ENCODE measurements at places on chromosomes 1 and 21.

GRCh38 chr1:182624577-182624976, 20.4 kb upstream of the RGS16 start:
- no peak for DNase-seq

DNA sequence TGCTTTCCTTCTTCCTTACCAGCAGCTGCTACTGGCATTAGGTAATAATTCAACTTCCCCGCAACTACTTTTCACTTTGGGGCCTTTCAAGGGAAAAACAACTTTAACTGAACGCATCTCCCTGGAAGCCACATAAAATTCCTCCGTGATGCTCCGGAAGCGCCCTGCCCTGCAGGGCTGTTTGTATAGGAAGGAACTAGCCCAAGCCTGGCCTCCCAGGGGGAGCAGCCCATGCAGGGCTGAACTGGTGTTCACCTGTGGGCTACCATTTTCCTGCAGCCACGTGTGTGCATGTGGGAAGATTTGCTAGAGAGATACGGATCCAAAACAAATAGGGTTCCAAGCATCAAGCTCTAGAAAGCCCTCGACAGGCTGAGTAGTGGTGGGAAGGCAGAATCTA, 14.4 kb downstream of the CLDN14 start:
- no peak for DNase-seq

DNA sequence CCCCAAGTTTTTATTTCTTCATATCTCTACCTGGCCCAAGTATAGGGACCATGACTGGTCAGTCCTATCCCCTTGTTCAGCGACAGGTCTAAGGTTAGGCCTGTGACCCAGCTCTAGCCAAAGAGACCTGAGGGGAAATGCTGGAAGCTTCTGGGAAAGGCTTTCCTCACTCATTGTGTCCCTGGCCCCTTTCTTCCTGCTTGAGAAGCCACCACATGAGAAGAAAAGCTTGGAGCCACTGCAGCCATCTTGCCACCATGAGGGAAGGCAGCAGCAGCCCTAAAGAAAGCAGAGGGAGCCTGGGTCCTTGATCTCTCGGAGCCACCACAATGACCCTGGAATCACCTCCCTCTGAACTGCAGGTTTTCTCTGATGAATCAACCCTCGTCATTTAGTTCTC, 43.4 kb downstream of the ATF3 start:
- no peak for DNase-seq

GRCh38 chr1:54498383-54499096, 49.5 kb upstream of the ACOT11 start:
- DNase-seq = no peak

GRCh38 chr21:40140675-40141074, 273.4 kb downstream of the PCP4 start:
- no peak for DNase-seq

GRCh38 chr1:228146417-228147150, 3.1 kb upstream of the GJC2 start:
- no peak for DNase-seq

DNA sequence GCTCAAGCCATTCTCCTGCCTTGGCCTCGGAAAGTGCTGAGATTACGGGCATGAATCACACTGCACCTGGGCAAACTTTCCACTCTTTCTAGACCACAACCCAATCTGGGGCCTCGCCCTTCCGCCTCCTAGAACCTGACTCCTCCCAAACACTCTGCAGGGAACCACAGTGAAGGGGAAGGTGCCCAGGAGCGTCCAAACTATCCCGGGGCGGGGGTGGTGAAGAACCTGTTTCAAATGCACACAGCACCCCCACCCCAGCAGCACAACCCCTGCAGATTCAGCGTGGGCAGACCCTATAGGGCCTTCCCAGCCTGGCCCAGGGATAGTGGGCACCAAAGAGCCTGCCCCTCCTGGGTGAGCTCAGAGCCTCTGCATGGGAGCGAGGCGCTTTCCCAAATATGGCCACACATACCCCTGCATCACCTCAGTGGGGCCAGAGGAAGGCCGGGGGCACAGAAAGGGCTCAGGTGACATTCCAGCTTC, 86.9 kb downstream of the STUM start:
- DNase-seq = no peak

GRCh38 chr1:95984798-95985374, 736.7 kb upstream of the PTBP2 start:
- DNase-seq = no peak

GRCh38 chr1:210257698-210258529, 25.3 kb downstream of the SERTAD4 start:
- no peak for DNase-seq

DNA sequence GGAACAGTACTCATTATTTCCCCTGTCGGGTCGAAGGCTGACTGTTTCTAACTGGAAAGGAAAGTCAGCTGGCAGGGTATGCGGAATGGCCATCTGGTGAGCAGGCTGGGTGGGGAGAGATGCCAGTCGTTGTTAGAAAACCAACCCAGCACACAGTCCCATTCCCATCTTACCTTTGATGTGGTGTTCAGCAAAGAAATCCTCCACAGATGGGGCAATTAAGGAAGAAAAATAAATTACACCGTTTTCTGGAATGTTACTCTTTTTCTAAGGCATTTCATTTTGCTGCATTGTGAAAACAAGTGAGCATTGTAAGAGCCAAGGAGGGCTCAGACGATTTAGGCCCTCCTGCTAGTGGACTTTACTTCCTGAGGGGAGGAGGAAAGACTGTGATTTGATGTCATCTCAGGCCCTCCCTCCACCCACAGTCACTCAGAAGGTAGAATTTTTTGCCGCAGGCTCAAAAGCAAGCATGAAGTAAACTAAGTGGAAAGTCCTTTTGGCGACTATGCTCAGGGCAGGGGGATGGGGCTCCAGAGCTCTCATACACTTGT, at the start of gene SLC16A4:
Gene SLC16A4 (minus strand): TSS at position 335 of the 554 bp plus-strand sequence. CDS start 1,703 bp downstream, outside the sequence.
- DNase-seq = no peak

DNA sequence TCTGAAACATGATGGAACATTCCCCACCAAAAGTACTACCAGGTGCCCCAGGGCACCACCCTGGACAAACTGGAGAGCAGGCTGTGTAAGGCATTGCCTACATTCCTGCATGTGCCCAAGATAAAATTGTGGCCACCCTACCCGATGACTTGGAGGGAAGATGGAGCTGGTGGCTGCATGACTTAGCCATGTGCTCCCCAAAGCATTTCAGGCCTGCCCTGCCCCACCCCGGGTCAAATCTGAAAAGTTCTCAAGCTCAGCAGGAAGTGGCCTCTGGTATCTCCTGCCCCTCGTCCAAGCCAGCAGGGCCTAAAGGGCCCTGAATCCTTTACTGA, 8.5 kb downstream of the CD2 start:
- DNase-seq = no peak

DNA sequence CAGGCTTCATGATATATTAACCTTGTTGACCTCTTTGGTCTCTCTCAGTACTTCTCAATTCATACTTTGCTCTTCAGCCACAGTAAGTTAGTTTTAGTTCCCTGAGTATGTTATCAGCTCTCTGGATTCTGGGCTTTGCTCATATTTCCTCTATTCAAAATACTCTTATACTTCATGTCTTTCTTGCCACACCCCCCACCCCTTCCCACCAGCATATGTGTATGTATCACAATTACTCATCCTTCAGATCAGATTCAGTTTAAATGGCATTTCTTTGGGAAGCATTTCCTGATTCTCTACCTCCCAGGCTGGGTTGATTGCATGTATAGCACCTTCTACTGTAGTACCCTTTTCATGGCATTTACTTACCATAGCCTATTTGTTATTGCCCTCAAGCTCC, 28.3 kb downstream of the SLC30A7 start:
- no peak for DNase-seq

DNA sequence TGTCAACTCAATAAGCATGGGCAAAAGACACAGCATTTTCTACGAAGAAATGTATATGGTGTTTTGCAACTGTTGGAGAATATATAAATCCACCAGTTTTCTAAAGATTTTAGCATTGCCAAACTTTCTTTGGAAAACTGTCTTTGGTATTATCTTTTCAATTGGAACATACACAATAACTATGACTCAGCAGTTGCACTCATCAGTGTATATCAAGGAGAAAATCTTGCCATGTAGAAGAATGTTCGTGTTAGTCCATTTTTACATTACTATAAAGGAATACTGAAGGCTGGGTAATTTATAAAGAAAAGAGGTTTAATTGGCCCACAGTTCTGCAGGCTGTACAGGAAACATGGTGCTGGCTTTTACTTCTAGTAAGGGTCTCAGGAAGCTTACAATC, 41.1 kb downstream of the PRKAA2 start:
- no peak for DNase-seq

GRCh38 chr1:13809461-13810159, 109.6 kb downstream of the PRDM2 start:
- no peak for DNase-seq

DNA sequence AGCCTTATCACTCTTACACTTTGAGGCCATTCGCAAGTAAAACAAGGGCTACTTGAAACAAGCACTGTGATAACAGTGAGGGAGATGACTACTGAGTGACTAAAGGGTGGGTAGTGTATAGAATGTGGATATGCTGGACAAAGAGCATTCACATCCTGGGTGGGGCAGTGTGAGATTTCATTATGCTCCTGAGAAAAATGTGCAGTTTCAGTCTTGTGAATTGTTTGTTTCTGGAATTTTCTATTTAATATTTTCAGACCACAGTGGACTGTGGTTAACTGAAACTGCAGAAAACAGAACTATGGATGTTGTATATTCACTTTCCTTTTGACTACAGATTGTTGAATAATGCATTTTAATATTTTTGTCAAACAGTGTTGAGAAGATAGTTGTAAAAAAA, 25.1 kb upstream of the B3GALT2 start:
- no peak for DNase-seq

DNA sequence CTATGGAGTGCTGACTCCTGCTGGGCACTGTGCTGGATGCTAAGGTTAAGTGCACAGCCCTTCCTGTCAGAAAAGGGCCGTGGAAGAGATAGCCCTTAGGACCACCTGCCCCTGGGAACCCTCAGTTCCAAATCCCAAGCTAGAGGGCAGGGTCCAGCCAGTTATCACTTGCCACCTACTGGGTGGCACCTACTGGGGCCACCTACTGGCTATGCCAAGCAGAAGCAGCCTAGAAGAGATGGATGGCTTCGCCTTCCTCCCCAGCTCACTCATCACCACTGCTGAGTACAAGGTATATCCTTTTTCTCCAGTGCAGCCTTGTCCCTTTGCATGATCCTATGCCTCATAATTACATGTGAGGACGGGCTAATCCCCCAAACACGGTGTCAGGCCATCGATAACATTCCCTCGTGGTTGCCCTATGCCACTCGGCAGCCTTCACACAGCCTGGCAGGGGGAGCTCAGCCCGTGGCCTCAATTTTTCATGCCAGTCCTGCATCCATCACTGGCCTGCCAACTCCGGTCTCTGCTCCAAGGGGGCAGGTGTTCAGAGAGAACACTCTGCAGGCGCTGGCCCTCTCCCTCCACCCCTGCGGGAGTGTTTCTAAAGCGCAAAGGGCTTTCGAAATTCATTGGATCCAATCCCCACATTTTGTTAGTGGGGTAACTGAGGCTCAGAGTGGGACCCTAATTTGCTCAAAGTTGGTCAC, 49.0 kb downstream of the SYT2 start:
- DNase-seq = no peak

DNA sequence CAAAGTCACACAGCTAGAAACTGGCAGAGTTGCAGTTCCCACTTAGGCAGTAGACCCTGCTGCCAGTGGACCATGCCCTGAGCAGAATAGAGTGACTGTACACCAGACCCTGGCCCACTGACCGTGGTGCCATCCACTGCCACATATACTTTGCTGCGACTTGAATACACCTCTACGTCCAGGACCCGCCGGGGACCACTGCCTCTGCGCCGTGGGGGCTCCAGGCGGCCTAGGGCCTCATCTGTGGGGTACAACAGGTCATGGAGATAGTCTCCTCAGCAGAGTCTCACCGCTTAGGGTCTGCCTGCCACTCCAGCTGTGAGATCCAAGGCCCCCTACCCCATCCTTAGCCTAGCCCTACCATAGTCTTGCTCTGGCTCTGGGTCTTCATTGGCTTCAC, 1.6 kb downstream of the POMGNT1 start:
- no peak for DNase-seq

DNA sequence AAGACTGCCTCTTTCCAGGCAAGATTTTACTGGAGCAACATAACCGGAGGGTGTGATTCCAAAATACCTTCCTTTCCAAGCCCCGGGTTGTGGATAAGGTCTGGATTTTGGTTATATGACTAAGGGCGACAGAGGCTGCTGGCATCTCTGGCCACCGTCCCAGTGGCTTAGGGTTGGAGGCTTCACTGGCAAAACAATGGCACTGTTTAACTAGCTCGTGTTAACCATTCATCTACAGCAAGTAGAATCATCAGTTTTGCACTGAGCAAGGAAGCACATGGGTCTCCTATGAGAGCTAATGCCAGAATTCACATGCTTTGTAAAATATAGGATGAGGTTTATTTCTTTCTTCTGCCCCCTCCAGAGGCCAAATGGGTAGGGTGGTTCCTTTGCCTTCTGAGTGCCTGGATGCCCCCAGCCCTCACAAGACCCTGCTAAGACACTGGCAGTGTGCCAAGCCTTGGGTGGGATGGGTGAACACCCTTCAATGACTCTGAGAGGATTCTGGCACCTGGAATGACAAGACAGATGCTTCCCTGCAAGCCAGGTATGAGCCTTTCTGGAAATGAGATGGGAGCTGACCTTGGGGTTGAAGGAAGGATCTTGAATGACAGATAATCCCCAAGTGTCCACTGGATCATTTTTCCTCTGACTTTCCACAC, 36.8 kb downstream of the DHCR24 start:
- DNase-seq = no peak

DNA sequence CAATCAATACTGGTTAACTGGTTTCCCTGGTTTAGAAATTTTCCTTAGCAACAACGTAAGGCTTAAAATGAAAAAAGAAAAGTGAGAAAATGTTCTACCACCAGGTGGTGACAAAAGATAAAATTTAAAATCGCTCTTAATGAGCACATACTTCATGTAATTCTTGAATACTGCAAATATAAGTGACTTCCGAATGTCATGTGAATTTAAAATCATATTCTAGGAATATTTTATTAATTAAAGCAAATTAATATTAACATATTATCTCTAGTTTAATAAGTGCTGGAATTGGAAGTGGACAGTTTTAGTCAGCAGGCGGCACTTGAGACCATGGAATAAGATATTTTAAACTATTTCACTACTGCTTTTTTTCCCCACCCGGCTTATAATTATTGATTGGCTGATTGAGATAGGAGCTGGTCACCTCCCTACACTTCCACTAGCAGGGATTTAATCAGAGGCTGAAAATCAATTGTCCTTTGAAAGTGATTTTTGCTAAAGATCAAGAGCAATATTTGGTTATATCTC, 5.0 kb upstream of the ADAMTS1 start:
- no peak for DNase-seq

GRCh38 chr1:89975540-89976125, 19.3 kb upstream of the ZNF326 start:
- DNase-seq = no peak

DNA sequence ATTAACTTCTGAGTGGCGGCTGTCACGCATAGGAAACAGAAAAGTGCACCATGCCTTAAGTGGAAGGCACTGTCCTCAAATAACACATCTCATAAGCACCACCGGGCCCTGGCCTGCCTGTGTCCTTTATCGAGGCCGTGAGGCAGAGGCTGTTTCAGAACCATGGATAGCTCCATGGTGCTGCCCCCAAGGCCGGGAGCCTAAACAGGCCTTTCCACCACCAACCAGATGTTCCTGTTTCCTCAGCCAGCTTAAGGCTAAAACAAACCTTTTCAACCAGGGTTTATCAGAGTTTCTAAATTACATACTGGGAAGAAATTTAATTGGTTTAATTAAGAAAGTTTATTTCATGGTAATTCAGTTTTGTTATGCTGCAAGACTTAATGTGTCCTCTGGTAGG, 114.4 kb downstream of the DMRTA2 start:
- no peak for DNase-seq

- DNase-seq = no peak
These were observed 41.5 kb upstream of the TENT5B start for GRCh38 chr1:27053977-27054753.

- DNase-seq = no peak
These were observed 209.5 kb downstream of the ZP4 start for GRCh38 chr1:237681210-237681609.
